ENCODE measurements at places on chromosomes 7 and 10. TPM values are rescaled to one million over a fixed set of nuclear protein-coding genes. Genes with fewer than 3 reads are reported as not detected.

Gene EFCAB10
- not detected for polyA plus RNA-seq

Gene SEMA3D
- 0.99 TPM for polyA plus RNA-seq

- H3K27me3 ChIP-seq: peaks cover 21% of the 10 kb centered on the region
- H3K4me1 ChIP-seq: no peaks in the 10 kb centered on the region
- no peak for DNase-seq
These were observed 510.6 kb downstream of the HTR7 start for GRCh38 chr10:90347239-90347638.

DNA sequence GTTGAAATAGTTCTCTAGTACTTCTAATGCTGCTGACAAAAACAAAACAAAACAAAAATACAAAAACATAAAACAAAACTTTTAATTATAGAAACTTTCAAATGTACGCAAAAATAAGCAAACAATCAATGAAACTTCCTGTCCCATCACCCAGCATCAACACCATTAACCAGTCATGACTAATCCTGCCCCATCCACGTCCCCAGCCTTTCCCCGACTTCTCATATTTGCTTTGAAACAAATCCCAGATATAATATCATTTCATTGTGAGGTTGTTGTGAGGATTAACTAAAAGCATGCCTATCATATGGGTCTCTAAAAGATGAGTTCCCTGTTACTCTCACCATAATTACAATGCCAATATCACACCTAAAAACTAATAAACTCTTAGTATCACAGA is 55.7 kb downstream of the CSTF2T start:
- no peaks in the 10 kb centered on the region for H3K4me1 ChIP-seq
- no peak overlapping the region for H3K27ac ChIP-seq
- no peak overlapping the region for H3K4me3 ChIP-seq
- no peak for DNase-seq
- no peaks in the 10 kb centered on the region for H3K27me3 ChIP-seq

DNA sequence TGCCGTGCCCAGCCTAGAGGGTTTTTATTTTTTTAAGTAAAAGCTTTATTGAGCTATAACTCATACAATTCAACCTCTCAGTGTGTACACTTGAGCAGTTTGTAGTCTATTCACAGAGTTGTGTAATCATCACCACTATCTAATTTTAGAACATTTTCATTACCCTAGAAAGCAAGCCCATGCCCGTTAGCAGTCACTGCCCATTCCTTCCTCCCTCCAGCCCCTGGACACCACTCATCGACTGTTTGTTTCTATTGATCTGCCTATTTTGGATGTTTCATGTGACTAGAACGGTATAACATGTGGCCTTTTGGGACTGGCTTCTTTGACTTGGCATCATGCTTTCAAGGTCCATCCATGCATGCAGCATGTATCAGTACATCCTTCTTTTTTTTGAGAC is 25.7 kb upstream of the SEC61A2 start:
- no peak overlapping the region for H3K27ac ChIP-seq
- peaks cover 19% of the 10 kb centered on the region for H3K36me3 ChIP-seq
- DNase-seq: no peak
- no peak overlapping the region for H3K4me3 ChIP-seq

DNA sequence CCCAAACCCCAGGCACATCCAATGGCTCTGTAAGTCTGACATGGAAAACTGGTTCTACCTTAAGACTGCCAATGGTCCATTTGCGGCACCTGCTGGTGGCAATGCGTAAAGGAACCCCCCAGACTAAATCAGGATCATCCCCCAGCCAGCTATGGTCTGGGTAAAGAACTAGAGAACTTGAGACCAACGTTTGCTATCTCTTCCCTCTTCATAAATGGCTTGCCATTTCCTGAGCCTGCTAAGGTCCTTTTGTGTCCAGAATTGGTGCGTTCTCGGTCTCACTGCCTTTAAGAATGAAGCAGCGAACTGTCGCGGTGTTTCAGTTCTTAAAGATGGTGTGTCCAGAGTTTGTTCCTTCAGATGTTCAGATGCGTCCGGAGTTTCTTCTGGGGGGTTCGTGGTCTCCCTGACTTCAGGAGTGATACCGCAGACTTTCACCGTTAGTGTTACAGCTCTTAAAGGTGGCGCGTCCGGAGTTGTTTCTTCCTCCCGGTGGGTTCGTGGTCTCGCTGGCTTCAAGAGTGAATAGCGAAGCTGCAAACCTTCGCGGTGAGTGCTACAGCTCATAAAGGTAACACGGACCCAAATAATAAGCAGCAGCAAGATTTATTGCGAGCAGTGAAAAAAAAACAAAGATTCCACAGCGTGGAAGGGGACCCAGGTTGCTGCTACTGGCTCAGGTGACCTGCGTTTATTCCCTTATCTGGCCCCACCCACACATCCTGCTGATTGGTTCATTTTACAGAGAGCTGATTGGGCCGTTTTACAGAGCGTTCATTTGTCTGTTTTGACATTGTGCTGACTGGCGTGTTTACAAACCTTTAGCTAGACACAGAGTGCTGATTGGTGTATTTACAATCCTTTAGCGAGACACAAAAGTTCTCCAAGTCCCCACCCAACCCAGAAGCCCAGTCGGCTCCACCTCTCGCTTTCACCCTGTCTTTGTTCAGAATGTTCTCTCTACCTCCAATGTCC is 95.4 kb downstream of the ELMO1 start:
- no peaks in the 10 kb centered on the region for H3K36me3 ChIP-seq
- H3K4me3 ChIP-seq: peak overlapping the region; percentile 98
- no peaks in the 10 kb centered on the region for H3K27me3 ChIP-seq
- H3K27ac ChIP-seq: peak overlapping the region; percentile 91
- peaks cover 68% of the 10 kb centered on the region for H3K4me1 ChIP-seq
- peak; percentile 68 for DNase-seq

GRCh38 chr10:114613237-114613979 is 44.7 kb downstream of the ABLIM1 start:
- H3K4me3 ChIP-seq: no peak overlapping the region
- peaks cover 5% of the 10 kb centered on the region for H3K4me1 ChIP-seq
- no peak overlapping the region for H3K27ac ChIP-seq
- DNase-seq: no peak

- no peaks in the 10 kb centered on the region for H3K4me1 ChIP-seq
- H3K36me3 ChIP-seq: peaks cover 46% of the 10 kb centered on the region
- H3K27me3 ChIP-seq: no peaks in the 10 kb centered on the region
- H3K4me3 ChIP-seq: no peak overlapping the region
These were observed 231.2 kb downstream of the EXOC4 start for GRCh38 chr7:133484086-133484485.

- H3K4me3 ChIP-seq: no peak overlapping the region
- no peak overlapping the region for H3K27ac ChIP-seq
- no peak for DNase-seq
- no peaks in the 10 kb centered on the region for H3K4me1 ChIP-seq
These were observed 133.7 kb upstream of the RSU1 start for GRCh38 chr10:16950656-16951601.

- H3K27ac ChIP-seq: no peak overlapping the region
- H3K27me3 ChIP-seq: peaks cover 65% of the 10 kb centered on the region
- H3K4me3 ChIP-seq: peak overlapping the region; percentile 35
- H3K4me1 ChIP-seq: peaks cover 11% of the 10 kb centered on the region
These were observed 20.9 kb upstream of the PPA1 start for GRCh38 chr10:70253878-70254765.
